Neural crest cell (in vitro differentiated cells): ENCODE measurements at places on chromosomes 3 and 15.
A peak's percentile ranks its signal among the peaks of the same experiment; 100 is the strongest.

DNA sequence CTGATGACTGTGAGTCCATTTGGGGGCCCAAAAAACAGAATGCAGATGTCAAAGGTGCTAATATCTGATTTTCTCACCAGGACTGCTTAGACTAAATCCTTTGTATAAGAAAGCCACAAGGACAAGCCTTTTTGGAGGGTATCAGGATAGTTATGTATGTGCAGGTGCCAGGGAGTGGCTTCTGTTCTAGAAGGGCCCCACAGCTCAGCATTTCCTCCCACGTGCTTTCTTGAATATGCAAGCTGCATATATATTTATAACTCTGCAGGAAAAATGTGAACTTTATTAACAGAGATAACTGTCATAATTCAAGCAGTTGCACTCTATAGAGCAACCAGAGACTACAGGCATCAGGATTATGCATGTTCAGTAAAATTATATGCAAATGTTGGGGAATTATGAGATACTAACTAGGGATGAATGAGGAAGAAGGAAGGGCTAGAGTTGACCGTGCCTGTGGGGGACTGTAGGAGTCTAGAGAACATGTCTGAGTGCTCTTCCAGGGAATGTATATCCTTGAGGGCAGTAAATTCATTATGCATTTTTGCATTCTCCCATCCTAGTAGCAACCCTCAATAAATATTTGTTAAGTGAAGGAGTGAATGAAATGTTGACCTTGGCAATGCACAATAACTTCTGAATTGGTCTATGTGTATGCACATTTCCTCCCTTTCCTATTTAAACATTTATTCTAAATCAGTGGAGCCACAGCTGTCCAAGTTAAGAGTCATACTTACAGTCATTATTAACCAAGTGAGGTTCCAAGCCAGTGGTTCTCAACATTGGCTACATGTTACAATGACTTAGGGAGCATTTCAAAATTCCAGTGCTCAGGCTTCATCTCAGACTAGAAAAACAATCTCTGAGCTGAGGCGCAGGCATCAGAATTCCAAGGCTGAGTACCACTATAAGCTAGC, 94.8 kb upstream of the ANKRD28 start:
- no peak for DNase-seq
- no peak overlapping the region for H3K4me3 ChIP-seq
- H3K27me3 ChIP-seq: no peaks in the 10 kb centered on the region
- no peaks in the 10 kb centered on the region for H3K4me1 ChIP-seq
- H3K36me3 ChIP-seq: no peaks in the 10 kb centered on the region

DNA sequence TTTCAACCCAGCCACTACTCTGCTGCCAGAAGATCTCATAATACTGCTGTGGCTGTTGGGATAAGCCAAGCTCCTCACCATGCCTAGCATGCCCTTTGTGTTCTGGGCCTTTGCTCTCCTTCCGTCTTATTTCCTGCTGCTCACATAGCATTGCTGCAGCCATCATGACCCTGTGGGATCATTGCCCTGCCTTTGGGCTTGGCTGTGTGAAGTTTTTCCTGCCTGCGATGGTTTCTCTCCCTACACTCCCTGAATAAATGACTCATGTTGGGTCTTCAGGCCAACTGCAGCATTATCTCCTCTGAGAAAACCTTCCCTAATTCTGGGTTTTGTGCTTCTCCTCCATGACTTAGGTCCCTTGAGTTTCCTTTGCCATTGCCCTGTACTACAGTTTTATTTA, 20.8 kb upstream of the TRA2B start:
- no peak for DNase-seq
- H3K27ac ChIP-seq: peak overlapping the region; percentile 8
- H3K36me3 ChIP-seq: no peaks in the 10 kb centered on the region
- H3K4me1 ChIP-seq: no peaks in the 10 kb centered on the region

DNA sequence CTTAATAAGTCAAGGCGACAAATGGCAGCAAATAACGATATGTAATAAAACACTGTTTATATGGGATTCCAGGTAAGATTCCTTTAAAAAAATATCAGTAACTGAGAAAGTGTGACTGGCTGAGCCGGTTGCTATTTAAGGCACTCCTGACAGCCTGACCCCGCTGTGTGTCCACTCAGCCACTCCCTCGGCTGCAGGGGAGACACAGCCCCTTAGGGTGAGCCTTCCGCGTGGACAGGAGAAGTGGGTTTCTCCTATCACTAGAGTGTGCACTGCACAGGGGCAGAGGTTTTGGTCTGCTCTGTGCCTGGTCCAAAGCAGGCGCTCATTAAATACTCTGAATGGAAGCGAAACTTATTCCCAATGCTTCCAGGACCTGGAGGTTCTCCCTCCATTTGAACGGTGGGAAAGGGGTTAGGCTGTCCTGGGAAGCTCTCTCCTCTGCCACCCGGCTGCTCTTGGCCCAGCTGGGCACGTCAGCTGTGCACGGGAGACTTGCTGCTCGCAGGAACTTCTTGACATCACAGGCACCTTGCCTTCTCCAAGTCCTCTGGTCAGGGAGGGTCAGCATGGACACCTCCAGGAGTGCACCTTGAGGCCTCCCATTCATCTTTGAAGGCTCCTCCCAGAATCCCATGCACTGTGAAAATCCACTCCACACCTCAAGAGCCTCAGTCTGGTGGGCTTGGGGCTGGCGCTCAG, 43.3 kb upstream of the SLCO2A1 start:
- peaks cover 59% of the 10 kb centered on the region for H3K4me1 ChIP-seq
- H3K27me3 ChIP-seq: no peaks in the 10 kb centered on the region
- no peak overlapping the region for H3K27ac ChIP-seq
- DNase-seq: no peak
- H3K4me3 ChIP-seq: no peak overlapping the region

GRCh38 chr3:21898316-21898715, 147.3 kb upstream of the ZNF385D start:
- no peak overlapping the region for H3K27ac ChIP-seq
- no peak overlapping the region for H3K4me3 ChIP-seq
- no peaks in the 10 kb centered on the region for H3K4me1 ChIP-seq
- H3K27me3 ChIP-seq: no peaks in the 10 kb centered on the region
- H3K36me3 ChIP-seq: no peaks in the 10 kb centered on the region

GRCh38 chr3:7871003-7871560, 630.5 kb upstream of the LMCD1 start:
- no peak overlapping the region for H3K4me3 ChIP-seq
- peaks cover 15% of the 10 kb centered on the region for H3K4me1 ChIP-seq
- peaks cover 2% of the 10 kb centered on the region for H3K36me3 ChIP-seq
- peak overlapping the region; percentile 36 for H3K27ac ChIP-seq
- no peaks in the 10 kb centered on the region for H3K27me3 ChIP-seq

DNA sequence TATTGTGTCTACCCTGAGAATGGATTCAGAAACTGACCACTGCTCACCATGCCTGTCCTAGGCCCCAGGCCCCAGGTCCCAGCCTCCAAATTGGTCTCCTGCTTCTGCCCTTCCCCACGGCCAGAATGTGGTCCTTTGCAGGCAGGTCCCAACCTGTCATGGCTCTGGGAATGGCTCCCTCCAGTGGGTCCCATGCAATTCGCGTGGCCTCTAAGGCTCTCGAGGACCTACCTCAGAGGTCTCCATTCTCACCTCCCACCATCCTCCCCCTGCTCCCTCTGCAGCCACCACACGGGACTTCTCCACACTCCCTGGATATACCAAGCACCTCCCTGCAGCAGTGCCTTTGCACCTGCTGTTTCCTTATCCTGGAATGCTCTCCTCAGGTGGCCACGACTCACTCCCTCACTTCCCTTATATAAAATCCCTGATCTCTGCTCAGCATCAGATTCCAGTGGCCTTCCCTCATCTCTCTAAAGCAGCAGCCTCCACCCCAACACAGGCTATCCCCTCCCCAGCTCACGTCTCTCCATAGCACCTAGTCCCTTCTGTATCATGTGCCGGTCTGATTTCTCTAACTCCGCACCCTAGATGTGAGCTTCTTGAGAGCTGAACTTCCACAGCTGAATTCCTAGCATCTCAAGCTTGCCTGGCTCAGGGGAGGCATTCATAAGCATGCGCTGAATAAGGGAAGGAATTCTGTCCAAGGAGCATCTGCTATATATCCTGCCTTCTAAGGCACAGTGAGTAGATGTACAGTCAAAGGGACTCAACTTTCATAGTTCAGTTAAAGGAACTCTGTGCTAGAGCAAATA, 56.9 kb downstream of the ARRDC4 start:
- H3K27ac ChIP-seq: no peak overlapping the region
- peaks cover 3% of the 10 kb centered on the region for H3K27me3 ChIP-seq
- no peaks in the 10 kb centered on the region for H3K4me1 ChIP-seq
- no peaks in the 10 kb centered on the region for H3K36me3 ChIP-seq
- H3K4me3 ChIP-seq: no peak overlapping the region

DNA sequence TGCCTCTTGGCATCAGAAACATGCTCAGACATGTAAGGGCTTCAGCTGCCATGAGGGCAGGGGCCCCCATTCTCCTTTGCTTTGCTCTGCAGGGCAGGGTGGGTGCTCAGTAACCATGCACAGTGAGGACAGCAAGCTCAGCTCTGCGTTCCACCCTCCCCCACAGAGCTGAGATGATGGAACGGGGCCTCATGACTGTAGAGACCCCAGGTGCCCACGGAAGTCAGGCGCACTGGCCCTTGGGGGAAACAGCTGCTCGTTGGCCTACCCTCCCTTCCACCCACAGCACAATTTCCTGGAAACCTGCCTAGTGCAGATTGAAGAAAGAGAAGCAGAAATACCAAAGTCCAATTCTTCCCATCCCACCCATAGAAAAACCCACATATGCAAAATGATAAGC, 10.5 kb downstream of the CTXND1 start:
- H3K36me3 ChIP-seq: no peaks in the 10 kb centered on the region
- H3K4me1 ChIP-seq: peaks cover 25% of the 10 kb centered on the region
- no peak overlapping the region for H3K27ac ChIP-seq
- peaks cover 3% of the 10 kb centered on the region for H3K27me3 ChIP-seq
- H3K4me3 ChIP-seq: no peak overlapping the region

DNA sequence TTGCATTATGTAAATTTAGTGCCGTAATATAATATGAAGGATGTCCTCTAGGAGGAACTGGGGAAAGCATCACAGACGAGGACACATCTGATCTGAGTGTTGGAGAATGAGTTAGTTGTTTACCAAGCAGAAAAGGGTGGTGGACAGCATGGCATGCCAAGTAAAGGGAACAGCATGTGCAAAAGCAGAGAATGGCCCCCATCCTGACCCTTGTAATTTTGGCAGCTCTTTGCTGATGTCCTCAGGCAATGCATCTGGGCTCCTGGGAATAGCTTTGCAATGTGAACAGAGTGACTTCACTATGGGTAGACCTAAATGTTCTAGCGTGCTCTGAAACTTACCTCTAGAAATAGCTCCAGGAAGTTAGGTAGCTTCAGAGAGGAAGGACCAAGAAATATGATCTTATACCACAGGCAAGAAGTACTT, 263.3 kb downstream of the LPP start:
- peaks cover 7% of the 10 kb centered on the region for H3K36me3 ChIP-seq
- H3K4me1 ChIP-seq: peaks cover 6% of the 10 kb centered on the region
- no peaks in the 10 kb centered on the region for H3K27me3 ChIP-seq
- no peak overlapping the region for H3K4me3 ChIP-seq
- no peak for DNase-seq

DNA sequence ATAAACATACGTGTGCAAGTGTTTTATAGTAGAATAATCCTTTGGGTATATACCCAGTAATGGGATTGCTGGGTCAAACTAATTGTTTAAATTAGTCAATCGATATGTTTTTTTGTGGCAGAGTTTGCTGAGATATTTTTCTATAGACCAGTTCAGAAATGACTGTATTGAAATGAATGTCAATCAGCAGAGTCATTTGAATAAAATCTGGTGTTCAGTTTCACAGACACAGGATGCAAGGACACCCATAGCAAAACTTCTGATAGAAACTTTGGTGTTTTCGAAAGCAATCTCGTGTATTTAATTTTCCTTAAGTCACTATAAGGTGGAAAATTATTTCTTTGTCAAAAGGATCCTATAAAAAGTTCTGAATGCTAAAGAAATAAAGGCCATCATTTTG, 434.4 kb downstream of the RAP2B start:
- no peaks in the 10 kb centered on the region for H3K27me3 ChIP-seq
- no peak overlapping the region for H3K4me3 ChIP-seq
- no peak for DNase-seq

DNA sequence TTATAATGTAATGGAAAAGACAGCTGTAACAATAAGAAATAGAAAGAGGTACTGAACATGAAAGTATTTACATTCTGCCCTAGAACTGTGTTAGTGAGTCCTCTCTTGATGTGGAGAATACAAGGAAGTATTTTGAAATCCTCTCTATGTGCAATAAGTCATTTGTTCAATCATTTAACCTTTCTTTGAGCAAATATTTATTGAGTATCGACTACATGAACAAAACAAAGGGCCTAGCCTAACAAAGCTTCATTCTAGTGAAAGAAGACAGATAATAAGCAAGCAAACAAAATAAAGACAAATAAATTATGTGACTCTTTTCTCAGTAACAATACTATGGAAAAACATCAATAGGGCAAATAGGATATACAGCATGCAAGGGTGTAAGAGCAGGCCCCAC, 354.9 kb upstream of the ATP11B start:
- no peaks in the 10 kb centered on the region for H3K4me1 ChIP-seq
- no peak overlapping the region for H3K27ac ChIP-seq
- H3K36me3 ChIP-seq: no peaks in the 10 kb centered on the region
- no peaks in the 10 kb centered on the region for H3K27me3 ChIP-seq
- H3K4me3 ChIP-seq: no peak overlapping the region
